RPMI7951 (cell line): ENCODE measurements at places on chromosomes 12 and 14.

DNA sequence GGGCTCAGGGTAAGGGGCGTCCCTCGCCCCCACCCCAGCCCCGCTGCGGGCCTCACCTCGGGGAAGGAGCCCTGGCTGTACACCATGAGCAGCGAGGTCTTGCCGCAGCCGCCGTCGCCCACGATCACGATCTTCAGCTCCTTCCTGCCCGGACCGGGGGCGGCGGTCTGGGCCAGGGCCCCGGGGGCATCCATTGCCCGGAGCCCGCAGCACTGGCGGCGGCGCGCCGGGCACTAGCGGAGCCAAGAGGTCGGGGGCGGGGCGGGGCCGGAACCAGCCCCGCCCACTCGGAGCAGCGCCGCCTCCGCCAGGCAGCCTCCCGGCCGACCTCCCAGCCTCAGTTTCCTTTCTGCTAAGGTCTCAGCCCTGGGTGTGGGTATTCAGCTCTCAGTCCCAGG, at the start of gene RHOF:
RHOF (minus strand) TSS at position 249 of the 398 bp plus-strand sequence; CDS start at position 194, 55 bp downstream.
- DNase-seq = no peak

DNA sequence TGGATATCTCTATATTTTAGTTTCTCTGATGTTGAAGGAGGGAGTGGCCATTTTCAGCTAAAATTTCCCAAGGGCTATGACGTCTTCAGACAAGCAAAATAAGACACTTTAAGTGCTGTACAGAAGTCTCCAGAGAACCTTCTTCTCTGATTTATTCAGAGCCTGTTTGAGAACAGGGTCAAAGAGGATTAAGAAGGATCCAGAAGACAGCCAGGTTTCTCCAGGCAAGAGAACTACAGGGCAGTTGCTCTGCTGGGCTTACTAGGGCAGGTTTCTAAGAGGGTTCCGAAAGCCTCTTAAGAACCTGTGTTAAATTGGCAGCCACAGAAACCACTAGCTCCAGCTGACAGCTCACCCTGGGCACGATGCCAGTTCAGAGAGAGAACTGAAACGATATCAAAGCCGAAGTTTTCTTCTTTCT, 1.2 kb downstream of the MGP start:
- peak; percentile 86 for DNase-seq

DNA sequence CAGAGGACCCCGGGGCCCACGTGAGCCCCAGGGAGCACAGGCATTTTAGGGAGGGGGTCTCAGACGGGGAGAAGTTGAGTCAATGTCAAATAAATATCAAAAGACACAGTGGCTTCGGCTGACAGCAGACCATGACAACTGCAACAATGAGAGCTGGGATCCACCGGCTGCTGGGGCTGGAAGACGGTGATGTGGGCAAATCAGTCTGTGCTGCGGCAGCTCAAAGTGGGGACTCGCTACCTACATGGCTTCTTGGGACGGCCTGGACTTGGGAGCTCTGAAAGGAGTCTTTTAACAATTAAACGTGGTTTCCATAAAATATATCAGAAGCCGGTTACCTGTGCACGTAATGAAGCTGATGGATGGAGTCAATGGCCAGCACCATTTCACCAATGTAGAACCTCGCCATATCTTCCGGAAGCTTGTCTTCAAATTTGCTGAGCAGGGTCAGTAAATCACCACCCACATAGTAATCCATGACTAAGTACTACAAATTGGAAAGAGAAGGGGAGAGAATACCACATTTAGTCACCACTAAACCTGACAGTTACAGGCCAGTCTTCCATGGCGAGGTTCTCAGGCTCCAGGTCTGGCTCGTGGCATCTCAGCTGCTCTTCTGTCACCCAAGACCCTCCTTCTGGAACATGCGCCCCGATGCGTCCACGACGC, 58.0 kb downstream of the CDC42BPB start:
- no peak for DNase-seq

DNA sequence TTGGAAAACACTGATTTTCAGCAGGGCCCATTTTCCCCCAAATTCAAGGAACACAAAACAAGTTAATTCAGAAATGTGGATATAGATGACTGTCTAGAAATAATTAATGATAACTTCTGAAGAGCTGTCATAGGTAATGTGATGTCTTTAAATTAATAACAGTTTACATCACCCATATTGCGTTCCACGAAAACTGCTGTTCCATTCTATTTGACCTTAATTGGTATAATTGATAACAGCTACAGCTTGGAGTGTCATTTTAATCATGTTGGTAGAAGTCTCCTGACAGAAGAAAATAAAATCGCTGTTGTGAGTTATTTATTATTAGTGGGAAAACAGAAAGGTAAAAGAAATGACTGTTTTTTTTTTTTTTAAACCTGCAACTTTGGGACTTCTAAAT, 36.3 kb upstream of the MGAT4C start:
- DNase-seq = no peak

DNA sequence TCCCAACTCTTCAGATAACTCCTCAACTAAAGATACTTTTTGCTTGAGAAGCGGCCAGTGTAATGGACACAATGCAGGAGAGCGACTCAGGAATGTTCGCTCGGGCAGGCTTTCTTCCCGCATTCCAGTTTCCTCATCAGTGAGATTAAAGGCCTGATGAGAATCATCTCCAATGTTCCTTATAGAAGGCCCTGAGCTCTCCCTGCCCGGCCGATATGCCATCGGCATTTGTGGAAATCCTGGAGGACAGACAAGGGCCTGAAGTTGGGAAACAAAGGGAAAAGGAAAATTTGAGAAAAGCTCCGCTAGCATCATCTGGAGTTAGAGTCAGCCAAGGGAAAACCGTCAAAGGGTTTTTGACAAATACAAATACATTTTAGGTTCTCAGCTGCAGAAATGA, 38.0 kb upstream of the FOXN3 start:
- no peak for DNase-seq

DNA sequence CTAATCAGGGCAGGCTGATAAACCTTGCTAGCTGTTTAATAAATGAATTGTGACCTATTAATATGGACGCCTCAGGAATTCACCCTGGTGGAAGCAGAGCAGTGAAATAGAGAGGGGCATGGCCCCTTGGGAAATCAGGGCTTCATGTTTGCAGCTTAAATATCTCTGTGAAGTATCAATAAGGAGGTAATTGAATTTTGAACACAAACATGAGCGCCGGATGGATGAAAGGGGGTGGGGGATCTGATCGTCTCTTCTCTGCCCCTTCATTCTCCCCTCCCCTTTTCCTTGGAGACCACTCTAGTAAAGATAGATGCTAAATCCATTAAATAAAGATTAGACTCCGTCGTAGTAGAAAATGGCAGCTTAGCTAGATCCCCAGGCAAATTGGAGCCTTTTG, 70.5 kb downstream of the LIN52 start:
- no peak for DNase-seq

DNA sequence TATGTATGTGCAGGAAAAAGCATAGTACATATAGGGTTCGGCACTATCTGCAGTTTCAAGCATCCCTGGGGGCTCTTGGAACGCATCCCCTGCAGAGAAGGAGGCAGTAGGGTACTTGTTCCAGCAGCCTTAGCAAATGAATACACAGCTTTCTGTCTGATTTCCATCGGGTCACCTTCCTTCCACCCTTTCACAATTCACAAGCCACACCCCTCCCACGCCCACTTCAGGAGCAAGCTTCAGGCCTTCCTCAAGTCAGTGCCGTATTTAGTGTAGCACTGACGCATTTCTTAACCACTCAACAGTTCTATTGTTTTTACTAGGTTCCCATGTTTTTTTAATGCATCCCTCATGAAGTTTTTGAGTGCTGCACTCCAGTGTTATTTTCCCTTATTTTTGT, 64.2 kb downstream of the CLMN start:
- peak; percentile 65 for DNase-seq

- DNase-seq = no peak
Observed at GRCh38 chr12:118986050-118986449, 4.7 kb downstream of the SRRM4 start.

DNA sequence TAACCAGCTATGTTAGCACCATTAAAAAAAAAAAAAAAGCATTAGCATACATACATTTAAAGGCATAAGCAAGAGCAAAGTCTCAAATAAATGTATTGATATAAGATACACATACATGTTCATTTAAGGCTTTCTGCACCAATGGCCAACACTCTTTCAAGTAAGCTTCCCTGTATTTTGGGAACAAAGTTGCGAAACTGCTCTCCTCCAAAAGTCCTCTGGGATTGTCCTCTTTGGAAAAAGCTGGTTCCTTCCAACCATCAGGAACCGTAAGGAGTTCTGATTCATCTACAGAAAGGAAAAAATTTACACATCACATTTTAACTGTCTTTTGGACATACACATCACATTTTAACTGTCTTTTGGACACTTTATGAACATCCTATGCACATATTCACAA, 3.2 kb downstream of the KRR1 start:
- no peak for DNase-seq

- no peak for DNase-seq
Observed at GRCh38 chr12:123997033-123997822, 24.2 kb downstream of the ZNF664 start.

- no peak for DNase-seq
Observed at GRCh38 chr12:72547573-72547972, 275.4 kb downstream of the TRHDE start.

DNA sequence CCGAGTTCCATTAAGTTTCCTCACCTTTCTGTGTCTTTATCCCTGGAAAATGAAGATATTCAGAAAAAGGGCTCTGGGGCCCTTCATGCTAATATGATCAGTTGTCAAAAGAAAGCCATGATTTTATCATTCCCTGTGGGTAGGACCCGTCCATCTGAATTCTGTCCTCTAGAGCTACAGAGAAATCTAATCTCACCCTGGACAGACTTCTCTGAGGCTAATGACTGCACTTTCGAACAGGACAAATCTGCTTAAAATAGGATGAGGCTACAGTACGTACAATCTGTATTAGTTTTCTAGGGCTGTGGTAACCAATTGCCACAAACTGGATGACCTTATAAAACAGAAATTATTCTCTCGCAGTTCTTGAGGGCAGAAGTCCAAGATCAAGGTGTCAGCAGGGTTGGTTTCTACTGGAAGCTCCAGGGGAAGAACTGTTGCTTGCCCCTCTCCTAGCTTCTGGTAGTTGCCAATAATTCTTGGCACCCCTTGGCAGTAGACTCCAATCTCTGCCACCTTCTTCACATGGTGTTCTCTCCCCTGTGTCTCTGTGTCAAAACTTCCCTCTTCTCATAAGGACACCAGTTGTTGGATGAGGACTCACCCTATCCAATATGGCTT, 1.3 kb downstream of the AK7 start:
- no peak for DNase-seq

- DNase-seq = no peak
Observed at GRCh38 chr12:32063796-32064195, 42.9 kb upstream of the BICD1 start.

DNA sequence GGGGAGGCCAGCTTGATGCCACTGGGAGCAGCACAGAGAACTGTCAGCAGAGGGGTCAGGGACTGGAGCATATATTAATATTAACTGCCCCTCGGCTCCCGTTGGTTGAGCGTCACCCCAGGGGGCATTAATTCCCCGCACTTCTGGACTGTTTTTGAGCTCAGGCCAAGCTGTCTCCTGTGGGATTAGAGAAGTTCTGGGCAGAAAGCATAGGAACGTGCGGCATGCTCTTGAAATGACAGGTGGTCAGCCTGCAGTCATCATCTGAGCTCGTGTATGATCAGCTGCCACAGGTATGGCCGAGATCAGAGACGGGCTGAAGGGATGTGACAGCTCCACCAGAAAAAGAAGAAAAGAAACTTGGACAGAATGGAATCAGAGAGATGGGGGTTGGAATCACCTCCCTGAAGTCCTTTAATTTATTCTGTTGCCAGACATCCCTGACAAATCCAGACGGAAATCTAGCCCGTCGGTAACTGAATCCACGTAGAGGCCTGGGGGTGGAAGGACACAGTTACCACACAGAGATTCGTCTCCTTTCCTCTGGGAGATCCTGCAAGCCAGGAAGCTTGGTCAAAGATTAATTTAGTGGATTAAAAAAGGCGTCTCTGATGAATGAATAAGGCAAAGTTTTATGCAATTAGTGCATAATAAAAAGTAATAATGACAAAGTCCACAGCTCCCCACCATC, 23.6 kb downstream of the NR1H4 start:
- no peak for DNase-seq

DNA sequence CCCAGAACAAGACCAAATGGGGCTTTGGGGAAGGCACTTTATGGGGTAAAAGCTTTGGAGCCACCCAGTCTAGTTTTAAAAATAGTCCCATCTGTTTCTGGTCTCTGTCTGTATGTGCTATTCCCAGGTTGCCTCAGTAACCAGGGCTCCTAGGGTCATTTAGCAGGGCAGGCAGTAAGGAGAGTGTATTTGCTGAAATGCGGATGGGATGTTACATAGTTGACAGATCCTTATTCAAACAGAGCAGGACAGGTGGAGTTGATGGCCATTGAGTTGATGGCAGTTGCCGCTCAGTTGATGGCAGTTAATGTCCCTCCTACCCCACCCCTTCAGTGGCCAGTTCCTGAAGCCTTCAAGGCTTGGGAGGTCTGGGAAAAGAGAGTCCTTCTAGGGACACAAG, 4.6 kb downstream of the ZC3H10 start:
- no peak for DNase-seq

- DNase-seq = peak; percentile 41
Observed at GRCh38 chr12:52335598-52336262, 14.5 kb upstream of the KRT83 start.
